ENCODE measurements at places on chromosomes 5 and 9.

DNA sequence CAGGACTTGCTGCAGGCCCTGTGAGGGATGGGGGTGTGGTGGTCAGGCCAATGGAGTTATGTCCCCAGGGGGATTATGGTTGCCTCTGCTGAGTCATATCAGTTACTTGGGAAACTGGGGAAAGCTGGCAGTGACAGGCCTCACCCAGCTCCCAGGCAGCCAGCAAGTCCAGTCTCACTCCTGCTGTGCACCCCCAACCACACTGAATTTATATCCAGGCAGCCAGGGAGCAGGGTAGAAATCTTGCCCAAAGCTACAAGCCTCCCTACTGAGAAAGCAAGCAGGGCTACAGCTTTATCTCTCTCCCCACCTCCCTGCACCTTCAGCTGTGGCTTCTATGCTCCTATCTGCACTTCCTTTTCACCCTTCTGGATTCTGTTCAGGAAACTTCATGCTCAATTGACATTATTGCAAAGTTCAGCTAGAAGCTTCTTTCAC lies 2076.0 kb upstream of the CDH9 start:
- no peaks in the 10 kb centered on the region for H3K36me3 ChIP-seq
- H3K27me3 ChIP-seq, result no peaks in the 10 kb centered on the region
- no peak for DNase-seq

GRCh38 chr9:76655971-76656370 lies 108.3 kb upstream of the PCA3 start:
- no peaks in the 10 kb centered on the region for H3K36me3 ChIP-seq
- no peak overlapping the region for H3K4me3 ChIP-seq
- DNase-seq, result no peak
- H3K27me3 ChIP-seq, result no peaks in the 10 kb centered on the region

- H3K36me3 ChIP-seq, result no peaks in the 10 kb centered on the region
- DNase-seq, result no peak
- no peak overlapping the region for H3K27ac ChIP-seq
- no peaks in the 10 kb centered on the region for H3K4me1 ChIP-seq
These were observed 247.5 kb upstream of the TUT7 start for GRCh38 chr9:86601697-86602096.

GRCh38 chr9:12774861-12775678 lies at the start of gene LURAP1L:
Gene LURAP1L (plus strand): TSS chr9:12775020. CDS start chr9:12775716, 696 bp downstream.
- no peak within 1 kb of the TSS for H3K27ac ChIP-seq
- no peak within 1 kb of the TSS for H3K4me3 ChIP-seq
- DNase-seq, result no peak
- no peaks in the 10 kb centered on the region for H3K36me3 ChIP-seq
- peaks cover 6% of the 10 kb centered on the region for H3K4me1 ChIP-seq
- peaks cover 22% of the 10 kb centered on the region for H3K27me3 ChIP-seq

GRCh38 chr5:170861917-170862766 lies at the start of gene RANBP17:
Gene RANBP17 (plus strand): TSS chr5:170862018.
- peaks cover 39% of the 10 kb centered on the region for H3K27me3 ChIP-seq
- H3K4me1 ChIP-seq, result peaks cover 5% of the 10 kb centered on the region
- DNase-seq, result no peak
- H3K27ac ChIP-seq, result no peak within 1 kb of the TSS
- H3K36me3 ChIP-seq, result peaks cover 18% of the 10 kb centered on the region

DNA sequence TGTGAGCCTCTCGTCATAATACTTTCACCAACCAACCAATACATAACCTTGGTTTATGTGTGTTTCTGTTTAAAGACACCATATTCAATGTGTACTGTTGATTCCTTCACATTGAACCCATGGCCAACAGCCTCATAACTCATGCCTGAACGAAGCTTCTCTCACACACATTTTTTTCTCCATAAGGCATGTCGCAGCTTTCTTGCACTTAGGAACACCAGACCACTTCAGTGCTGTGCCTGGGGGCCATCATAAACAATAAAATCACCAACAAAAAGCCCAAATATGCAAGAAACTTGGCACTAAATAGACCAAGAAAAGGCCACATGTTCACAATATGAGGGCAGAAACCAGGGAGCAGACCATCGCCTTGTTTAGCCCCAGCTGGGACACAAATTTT lies 192.2 kb downstream of the ROR2 start:
- DNase-seq, result no peak
- no peak overlapping the region for H3K27ac ChIP-seq
- H3K27me3 ChIP-seq, result peaks cover 3% of the 10 kb centered on the region
- no peaks in the 10 kb centered on the region for H3K4me1 ChIP-seq
- H3K4me3 ChIP-seq, result no peak overlapping the region

- H3K27ac ChIP-seq, result no peak overlapping the region
- H3K4me3 ChIP-seq, result no peak overlapping the region
- H3K27me3 ChIP-seq, result peaks cover 10% of the 10 kb centered on the region
- H3K4me1 ChIP-seq, result peaks cover 2% of the 10 kb centered on the region
These were observed 34.1 kb upstream of the SLC6A19 start for GRCh38 chr5:1167361-1167727.

DNA sequence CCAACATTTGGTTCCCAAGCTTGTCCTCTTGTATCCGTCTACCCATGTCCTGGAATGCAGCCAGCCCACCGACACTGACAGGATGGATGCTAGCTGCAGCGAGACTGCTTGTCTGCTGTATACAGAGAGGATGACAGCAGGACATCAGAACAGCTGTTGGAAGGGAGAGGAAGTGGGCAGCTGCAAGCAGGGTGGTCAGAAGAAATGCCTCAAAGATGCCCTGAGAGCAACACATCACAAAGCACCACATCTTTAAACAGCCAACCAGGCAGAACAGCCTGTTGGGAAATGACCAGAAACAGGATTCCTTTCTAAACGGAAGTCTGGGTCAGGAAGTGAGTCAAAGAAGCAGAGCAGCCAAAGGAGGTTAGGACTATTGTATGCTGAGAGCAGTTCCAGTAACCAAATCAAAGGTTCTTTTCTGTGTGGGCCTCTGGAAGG lies 219.1 kb downstream of the NDUFS4 start:
- no peak overlapping the region for H3K4me3 ChIP-seq
- H3K27ac ChIP-seq, result no peak overlapping the region
- no peak for DNase-seq
- H3K4me1 ChIP-seq, result peaks cover 3% of the 10 kb centered on the region

DNA sequence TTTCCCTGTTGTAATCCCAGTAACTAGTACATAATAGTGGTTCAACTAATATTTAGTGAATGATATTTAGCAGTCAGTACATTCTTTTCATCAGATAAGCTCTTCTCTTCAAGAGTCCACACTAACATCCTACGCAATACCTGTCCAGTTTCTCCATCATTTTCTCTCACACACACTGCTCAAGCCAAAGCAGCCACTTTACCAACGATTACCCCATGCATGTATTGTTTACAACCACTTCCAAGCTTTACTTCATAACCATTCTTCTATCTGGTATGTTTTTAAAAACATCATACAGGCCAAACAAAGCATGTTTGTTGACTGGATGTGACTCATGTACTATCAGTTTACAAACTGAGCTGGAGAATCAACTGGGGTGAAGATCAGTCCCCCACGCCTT lies 7.3 kb downstream of the UBTD2 start:
- H3K36me3 ChIP-seq, result peaks cover 39% of the 10 kb centered on the region
- DNase-seq, result no peak
- H3K4me3 ChIP-seq, result no peak overlapping the region

DNA sequence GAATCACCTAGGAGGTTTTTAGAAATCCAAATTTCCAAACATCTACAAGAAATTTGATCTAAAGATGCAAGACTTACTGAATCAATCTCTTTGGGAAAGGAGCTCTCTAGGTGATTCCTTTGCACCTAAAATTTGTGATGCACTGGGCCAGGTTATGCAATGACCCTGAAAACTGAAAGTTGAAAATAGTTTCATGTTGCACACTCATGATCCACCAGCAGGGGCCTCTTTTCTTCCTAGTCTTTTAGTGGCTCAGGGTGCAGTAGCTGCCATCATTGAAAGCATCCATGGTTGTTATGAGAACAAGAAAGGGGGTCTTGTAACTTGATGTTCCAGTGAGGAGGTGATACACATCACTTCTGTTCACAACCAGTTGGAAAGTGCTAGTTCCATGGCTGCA lies 486.8 kb downstream of the PSAT1 start:
- no peak overlapping the region for H3K27ac ChIP-seq
- no peak overlapping the region for H3K4me3 ChIP-seq
- no peak for DNase-seq

DNA sequence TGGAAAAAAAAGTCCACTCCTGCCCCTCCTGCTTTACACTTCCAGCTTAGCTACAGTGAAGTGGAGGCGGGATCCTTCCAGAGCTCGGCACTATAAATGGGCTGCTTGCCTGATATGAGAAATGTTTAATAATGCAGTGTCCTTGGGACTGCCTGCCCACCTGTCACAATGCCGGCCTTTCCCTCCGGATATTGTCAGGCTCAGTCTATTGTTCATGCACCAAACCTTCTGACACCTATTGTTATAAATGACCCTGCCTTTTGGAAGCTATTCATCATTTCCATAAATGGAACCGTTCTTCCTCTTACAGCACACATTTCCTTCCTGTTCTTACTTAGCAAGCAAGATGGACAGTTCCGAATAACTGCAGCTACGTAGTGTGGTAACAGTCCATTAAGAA lies 146.3 kb downstream of the DMAC1 start:
- H3K4me3 ChIP-seq, result no peak overlapping the region
- H3K4me1 ChIP-seq, result peaks cover 7% of the 10 kb centered on the region
- no peak overlapping the region for H3K27ac ChIP-seq
- DNase-seq, result no peak

DNA sequence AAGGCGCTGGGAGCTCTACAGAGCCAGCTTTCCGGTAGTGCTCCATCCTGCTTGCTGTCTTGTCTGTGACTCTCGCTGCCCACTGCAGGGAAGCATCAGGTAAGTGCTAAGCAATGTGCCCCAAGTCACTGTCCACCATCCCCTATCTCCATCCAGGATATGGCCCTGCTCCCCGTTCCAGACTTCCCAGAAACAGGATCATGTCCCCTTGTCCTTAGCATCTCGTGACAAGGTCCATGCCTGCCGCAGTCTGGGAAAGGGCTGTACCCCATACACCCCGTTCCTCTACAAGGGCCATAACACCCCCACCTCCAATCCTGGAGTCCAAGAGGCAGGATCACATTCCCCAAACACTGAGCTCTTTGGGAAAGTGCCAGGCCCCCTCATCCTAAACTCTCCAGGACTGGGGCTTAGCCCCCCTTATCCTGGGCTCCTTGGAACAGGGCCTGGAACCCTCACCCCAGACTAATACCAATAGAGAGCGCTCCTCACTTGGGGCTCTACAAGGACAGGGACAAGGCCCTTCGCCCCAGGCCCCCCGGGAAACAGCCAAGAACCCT lies 566 bp downstream of the RPP25L start:
- peaks cover 20% of the 10 kb centered on the region for H3K4me1 ChIP-seq
- peaks cover 17% of the 10 kb centered on the region for H3K36me3 ChIP-seq
- H3K4me3 ChIP-seq, result peak overlapping the region; percentile 87
- DNase-seq, result no peak
- no peaks in the 10 kb centered on the region for H3K27me3 ChIP-seq

DNA sequence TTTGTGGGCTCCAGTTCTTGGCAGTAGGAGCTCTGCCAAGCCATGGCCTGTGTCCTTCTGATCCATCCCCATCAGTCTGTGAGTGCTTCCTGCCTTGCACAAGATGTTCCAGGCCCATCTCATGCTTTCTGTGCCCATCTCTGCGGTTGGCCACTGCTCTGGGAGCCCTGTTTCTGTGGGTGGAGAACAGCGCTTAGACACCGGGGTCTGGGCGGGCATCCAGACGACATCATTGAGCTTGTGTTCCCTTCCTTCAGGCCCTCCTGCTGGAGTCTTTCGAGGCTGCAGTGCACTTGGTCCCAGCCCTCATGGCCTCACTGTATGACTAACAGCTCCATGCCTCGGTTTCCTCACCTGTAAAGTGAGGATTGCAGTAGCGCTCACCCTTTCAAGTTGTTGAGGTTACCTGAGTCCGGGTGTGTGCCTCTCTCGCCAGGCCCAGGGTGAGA lies 14.9 kb upstream of the CARD19 start:
- no peaks in the 10 kb centered on the region for H3K27me3 ChIP-seq
- H3K4me1 ChIP-seq, result peaks cover 42% of the 10 kb centered on the region
- H3K36me3 ChIP-seq, result peaks cover 50% of the 10 kb centered on the region
- DNase-seq, result no peak
- no peak overlapping the region for H3K4me3 ChIP-seq

DNA sequence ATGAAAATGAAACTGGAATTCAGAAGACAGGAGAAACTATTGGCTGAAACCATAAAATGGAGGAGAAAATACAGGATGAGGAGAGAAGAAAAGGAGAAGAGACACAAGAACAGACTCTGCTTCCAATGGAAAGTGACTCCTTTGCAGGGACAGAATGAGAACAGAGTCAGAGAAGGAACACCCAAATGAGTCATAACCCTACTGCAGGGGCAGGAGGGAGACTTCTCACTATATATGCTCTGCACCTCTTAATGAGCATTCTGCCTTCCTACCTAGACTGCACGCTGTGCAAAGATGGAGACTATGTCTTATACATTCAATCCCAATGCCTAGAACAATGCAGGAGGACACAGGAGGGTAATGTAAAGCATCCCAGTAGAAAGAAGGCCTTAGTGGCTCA lies 2.1 kb downstream of the SAXO1 start:
- no peak overlapping the region for H3K4me3 ChIP-seq
- peaks cover 7% of the 10 kb centered on the region for H3K27me3 ChIP-seq
- H3K4me1 ChIP-seq, result peaks cover 7% of the 10 kb centered on the region
- no peak for DNase-seq
- H3K36me3 ChIP-seq, result no peaks in the 10 kb centered on the region

- H3K27me3 ChIP-seq, result peaks cover 24% of the 10 kb centered on the region
- H3K4me1 ChIP-seq, result peaks cover 16% of the 10 kb centered on the region
- H3K4me3 ChIP-seq, result no peak overlapping the region
These were observed 58.0 kb downstream of the PTPN3 start for GRCh38 chr9:109440117-109440515.

DNA sequence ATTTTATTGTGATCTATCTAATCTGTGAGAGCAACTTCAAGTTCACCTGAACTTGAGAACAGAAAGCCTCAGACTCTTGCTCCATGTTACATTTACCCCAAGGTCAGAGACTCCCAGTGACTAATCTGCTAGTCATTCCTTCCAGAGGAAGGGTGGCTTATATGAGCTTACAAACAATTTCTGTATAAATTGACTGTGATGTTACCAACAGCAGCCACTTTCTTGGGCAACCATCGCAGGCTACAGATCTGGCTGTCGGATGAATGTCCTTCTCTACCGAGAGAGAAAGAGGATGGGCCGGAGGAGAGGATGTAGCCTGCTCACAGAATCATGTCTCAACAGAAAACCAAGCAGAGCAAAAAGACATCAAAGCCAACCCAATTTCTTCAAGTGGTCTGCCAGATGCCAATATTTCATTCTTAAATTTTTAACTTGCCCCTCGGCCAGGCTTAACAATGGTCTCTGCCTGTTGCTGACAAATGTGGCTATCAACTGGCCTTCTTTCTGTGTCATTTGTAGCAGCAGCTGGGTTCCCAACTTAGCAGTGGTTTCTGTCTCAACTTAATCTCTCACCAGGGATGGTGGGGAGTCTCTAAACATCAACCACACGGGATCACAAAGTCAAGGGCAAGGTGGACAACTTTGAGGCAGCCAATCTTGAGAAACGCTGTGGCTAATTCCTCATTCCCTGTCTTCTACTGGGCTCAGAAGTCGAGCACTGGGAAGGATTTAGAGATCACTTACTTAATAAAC lies 81.3 kb downstream of the RAPGEF1 start:
- H3K4me1 ChIP-seq, result peaks cover 81% of the 10 kb centered on the region
- H3K4me3 ChIP-seq, result peak overlapping the region; percentile 20
- peak; percentile 64 for DNase-seq

GRCh38 chr5:150801117-150801927 lies 22.8 kb downstream of the SMIM3 start:
- H3K4me1 ChIP-seq, result peaks cover 15% of the 10 kb centered on the region
- no peak overlapping the region for H3K27ac ChIP-seq
- peaks cover 2% of the 10 kb centered on the region for H3K27me3 ChIP-seq
- H3K36me3 ChIP-seq, result no peaks in the 10 kb centered on the region

All from activated CD8-positive, alpha-beta T cell treated with anti-CD3 and anti-CD28 coated beads for 36 hours (primary cell).